NCI-H774 (cell line): ENCODE measurements at places on chromosomes 13 and 19.

GRCh38 chr19:44662691-44663385 lies 8.4 kb upstream of the CEACAM19 start:
- DNase-seq: no peak

DNA sequence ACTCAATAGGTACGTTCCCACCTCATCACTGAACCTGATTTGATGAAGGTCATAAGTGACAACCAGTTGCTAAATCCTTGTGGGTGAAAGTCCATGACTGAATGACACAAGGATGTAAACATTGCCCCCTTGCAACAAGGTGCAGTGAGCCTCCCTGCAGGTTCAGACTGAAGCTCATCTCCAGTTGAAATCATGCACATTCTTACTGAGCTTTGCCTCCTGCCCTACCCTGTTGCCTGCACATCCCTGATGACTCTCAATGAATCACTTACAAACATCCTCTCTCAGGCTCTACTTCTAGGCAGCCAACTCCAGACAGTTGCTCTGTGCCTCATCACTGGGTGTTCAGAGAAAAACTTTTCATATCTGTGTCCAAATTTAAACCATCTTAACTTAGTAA lies 42.5 kb upstream of the ARGLU1 start:
- no peak for DNase-seq

GRCh38 chr13:106522898-106523525 lies 12.4 kb downstream of the EFNB2 start:
- no peak for DNase-seq

GRCh38 chr13:91574766-91575165 lies 176.3 kb downstream of the GPC5 start:
- no peak for DNase-seq

GRCh38 chr19:18292462-18292809 lies 11.0 kb upstream of the JUND start:
- no peak for DNase-seq

DNA sequence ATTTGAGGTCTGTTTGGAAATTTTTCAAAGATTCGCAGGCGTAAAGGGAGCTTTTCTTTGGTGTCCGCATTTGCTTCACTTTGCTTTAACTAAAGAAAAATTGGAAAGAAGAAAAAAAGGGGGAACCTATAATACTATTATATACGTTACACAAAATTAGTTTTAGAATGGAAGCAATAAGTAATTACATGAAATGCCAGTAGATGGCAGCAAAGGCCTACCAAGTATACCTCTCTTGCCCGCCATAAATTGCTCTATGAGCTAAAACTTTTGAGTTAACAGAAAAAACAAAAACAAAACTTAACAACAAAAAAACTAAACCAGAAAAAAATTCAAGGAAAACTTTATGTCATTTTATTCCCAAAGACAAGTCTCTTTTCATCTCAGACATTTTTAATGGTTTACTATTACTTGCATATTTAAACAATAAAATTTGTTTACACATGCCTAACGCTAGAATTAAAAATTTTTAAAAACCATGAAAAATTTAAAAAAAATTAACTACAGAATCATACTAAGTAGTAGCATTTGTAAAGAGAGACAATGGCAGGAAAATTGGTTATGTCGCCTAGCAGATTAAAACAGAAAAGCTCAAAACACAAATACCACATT lies 271.4 kb downstream of the NALCN start:
- peak; percentile 51 for DNase-seq

DNA sequence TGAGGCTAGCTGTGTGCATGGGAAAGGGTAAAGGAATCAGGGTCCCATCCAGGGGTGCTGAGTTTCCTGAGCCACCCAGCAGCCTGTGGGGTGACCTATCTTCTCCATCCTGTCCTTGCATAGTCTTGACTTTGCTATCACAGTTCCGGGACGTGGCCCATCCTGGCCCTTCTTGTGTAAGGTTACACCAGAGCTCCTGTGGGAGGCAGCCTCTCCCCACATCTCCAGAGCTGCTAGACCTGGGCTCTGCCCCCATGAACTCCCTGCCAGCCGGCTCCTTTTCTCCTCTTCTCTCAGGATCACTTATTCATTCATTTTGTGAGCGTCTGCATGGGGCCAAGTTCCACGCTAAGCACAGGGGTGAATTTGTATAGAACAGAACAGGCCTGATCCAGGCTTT lies 238.9 kb downstream of the TSHZ3 start:
- DNase-seq: no peak

- DNase-seq: no peak
These were observed 16.1 kb downstream of the LIG1 start for GRCh38 chr19:48154003-48154402.

GRCh38 chr19:2055931-2056836 lies 5.1 kb upstream of the MKNK2 start:
- DNase-seq: no peak

GRCh38 chr19:3115411-3115810 lies 20.4 kb upstream of the GNA15 start:
- no peak for DNase-seq

GRCh38 chr13:44292545-44292944 lies 81.1 kb upstream of the SERP2 start:
- no peak for DNase-seq

GRCh38 chr13:34911159-34911558 lies 30.9 kb upstream of the NBEA start:
- DNase-seq: no peak

DNA sequence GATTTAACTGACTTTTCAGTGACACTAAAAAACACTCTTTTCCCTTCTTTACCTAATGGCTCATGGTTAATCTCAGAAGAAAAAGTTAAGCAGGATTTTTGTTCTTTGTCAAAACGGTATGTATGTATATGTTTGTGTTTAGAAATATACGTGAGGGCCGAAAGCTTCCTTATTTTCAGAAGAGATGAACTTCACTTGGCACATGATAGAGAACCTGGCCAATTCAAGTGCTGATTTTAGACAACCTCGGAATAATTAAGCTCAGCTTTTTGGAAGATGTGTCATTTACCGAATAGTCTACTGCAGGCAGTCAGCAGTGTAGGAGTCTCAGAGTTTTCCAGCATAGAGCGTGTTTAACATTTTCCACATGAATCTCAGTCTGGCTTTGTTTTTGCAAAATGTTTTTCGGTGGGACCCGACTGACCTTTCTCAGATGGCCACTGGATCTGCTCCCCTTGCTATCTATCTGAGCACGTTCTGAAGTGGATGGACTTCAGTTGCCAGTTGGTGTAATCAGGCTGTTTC lies 4.6 kb downstream of the RNASEH2B start:
- no peak for DNase-seq

- no peak for DNase-seq
These were observed 294.9 kb downstream of the DLEU7 start for GRCh38 chr13:50548586-50548985.

DNA sequence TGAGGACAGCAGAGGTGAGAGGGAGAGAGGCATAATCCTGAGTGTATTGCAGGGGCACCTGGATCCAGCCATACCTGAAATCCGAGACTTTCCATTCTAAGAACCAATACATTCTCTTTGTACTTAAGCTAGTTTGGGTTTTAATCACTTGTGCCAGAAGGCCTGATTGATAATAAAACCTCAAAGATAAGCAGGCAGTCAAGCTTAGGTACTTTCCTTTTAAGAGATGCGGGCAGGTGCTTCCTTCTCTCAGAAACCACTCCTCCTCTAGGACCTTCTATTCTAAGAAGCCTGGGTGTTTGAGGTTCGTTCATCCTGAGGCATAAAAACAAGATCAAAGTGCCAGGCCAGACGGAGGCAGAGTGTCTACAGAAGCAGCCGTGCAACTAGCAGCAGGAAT lies 22.2 kb downstream of the FAM187B start:
- no peak for DNase-seq

DNA sequence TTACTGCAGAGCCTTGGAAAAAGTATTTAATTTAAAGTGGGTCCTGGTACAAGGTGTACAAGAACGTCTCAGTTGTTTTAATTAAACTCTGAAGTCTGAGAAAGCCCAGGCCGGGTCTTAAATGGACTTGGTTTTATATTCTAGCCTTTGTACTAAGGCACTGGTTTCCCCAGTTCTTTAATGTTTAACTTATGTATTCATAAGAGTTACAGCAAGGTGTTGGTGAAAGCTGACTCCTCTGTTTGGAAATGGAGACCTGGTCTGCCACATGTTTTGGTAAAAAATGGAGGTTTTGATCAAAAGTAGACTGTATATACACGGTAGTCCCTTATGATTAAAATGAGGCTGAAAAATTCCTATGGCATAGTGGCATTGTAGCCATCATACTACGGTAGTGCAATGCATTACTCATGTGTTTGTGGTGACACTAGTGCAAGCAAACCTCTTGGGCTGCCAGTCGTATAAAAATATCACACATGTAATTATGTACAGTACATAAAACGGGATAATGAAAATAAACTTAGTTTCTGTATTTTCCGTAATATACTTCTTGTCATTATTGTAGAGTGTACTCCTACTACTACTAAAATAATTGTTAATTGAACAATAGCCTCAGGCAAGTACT lies 883.4 kb upstream of the SPRY2 start:
- DNase-seq: no peak

- DNase-seq: peak; percentile 68
These were observed 5.4 kb downstream of the KLK1 start for GRCh38 chr19:50817941-50818858.

DNA sequence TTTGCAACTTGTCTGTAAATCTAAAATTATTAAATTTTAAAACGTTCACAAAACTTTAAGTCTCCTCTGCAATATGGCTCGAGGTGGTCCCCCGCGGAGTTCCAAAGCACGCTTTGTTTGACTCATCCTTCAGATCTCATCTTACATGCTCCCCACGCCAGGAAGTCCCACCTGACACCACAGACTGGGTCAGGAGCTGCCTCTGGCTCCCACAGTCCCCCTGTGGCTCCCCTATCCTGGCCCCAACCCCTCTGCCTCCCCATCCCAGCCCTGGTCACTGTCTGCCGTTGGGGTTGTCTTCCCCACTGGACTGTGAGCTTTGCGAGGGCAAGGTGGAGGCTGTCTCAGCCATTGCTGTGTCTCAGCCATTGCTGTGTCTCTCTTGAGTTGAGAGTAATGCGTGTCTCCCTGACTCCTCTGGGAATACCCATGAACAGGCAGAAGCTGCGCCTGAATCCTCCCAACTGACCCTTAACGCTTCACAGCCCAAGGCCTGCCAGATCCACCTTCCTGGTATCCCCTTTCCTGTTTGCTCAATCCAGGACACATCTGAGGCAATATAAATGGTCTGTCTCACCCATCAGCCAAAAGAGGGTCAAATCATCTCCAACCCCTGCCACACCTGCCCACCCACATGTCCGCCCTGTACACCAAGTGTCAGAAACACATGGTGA lies 15.9 kb downstream of the DYRK1B start:
- DNase-seq: no peak

GRCh38 chr19:35295792-35296462 lies 4.0 kb downstream of the MAG start:
- DNase-seq: no peak

DNA sequence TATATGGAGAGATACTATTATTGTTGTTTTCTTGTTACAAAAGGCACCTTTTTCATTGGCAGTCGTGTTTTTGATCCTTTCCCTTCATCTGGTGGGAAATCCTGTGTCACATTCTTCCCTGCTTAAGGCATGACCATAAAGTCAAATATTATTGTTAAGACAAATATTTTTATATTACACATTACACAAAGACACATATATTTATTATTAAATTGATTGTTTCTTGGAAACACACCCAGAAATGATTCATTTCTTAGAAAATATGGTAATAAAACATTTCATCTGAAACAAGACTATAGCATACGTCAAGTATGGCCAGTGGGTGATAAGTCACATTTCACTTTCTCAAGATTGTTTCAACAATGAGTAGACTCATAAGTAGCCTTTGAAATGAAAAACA lies 77.3 kb downstream of the KCTD12 start:
- DNase-seq: no peak

DNA sequence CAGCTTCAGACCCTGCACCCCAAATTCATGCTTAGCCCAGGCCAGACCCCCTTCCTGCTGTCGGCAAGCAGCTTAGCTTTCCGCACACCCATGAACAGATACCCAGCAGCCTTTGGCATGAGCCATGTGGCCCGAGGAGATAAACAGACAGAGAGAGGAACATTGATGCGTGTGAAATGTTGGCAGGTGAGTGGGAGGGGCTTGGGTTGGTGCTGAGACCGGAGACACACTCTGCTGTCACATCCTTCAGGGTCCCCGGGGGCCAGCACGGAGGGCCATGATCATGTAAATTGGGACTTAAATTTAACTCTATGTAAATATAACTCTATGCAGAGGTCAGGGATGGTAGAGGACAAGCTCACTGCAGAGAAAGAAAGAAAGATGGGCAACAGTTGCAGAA lies 1.5 kb downstream of the CD22 start:
- DNase-seq: no peak

GRCh38 chr19:36604656-36605100 lies 435 bp upstream of the ZNF382 start:
- no peak for DNase-seq

DNA sequence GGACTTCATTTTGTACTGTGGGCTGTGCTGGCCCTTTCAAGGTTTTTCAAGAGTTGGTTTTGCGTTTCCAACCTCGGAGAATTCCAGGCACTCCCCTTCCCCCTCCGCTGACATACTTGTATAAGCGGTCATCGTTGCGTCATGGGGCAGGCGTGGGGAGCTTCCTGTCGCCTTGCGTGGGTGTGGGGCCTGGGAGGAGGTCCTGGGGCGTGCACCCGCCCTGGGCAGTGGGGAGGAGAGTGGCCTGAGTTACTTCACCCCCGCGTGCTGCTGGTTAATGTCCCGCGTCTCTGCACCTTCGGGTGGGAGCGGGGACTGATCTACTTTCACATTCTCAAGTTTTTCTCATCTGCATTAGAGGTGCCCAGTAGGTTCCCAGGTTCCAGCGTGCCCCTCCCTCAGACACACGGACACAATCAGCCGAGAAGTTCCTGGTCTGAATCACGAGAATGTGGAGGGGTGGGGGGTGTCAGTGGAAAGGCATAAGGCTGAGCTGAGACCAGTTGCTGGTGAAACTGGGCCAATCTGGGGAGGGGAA lies 4.1 kb downstream of the IER2 start:
- peak; percentile 41 for DNase-seq

GRCh38 chr19:7641290-7642276 lies 4.7 kb downstream of the STXBP2 start:
- no peak for DNase-seq

DNA sequence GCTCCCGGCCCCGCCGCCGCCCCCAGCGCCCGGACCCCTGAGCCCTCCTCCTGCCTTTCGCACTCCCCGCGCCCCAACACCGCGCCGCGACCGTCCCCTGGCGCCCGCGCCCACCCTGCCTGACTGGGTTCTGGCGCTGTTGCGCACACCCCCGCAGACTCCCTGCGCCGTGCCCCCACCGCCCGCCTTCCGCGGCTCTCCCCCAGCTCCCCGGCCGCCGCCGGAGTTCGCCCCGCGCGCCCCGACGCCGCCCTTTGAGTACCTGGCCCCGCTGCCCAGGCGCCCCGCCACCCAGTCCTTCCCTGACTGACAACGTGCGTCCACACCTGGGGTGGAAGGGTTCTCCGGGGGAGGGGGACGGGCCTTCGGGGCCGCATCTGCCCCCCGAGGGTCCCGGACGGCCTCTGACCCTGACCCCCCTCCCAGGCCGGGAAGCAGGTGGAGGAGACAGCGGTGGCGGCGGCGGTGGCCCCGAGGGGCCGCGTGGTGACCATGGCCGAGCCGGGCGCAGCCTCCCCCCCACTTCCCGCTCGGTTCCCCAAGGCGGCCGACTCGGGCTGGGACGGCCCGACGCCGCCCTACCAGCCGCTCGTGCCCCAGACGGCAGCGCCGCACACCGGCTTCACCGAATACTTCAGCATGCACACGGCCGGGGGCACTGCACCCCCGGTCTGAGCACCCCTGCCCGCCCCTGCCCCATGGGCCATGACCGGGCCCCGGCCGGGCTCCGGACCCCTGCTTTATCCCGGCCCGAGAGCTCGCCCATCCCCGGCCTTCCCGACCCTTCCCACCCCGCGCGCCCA lies 1.4 kb upstream of the MEGF8 start:
- no peak for DNase-seq

GRCh38 chr13:112325142-112325808 lies 50.9 kb upstream of the SPACA7 start:
- peak; percentile 27 for DNase-seq
